Mononuclear cell (primary cell): ENCODE measurements at places on chromosomes 3 and 15. TPM values are rescaled to one million over a fixed set of nuclear protein-coding genes. Genes with fewer than 3 reads are reported as not detected.

SH3BP5 gene
- 24.6 TPM for total RNA-seq

CX3CR1 gene
- total RNA-seq = 5.7 TPM

PPP1R14D gene
- not detected for total RNA-seq

LYSMD2 gene
- 18.1 TPM for total RNA-seq

CHRNA7 gene
- total RNA-seq = 2.0 TPM
